NCI-H1694 treated with DMSO at 0.1 percent for 48 hours (cell line): ENCODE measurements at places on chromosomes 5 and 9.

DNA sequence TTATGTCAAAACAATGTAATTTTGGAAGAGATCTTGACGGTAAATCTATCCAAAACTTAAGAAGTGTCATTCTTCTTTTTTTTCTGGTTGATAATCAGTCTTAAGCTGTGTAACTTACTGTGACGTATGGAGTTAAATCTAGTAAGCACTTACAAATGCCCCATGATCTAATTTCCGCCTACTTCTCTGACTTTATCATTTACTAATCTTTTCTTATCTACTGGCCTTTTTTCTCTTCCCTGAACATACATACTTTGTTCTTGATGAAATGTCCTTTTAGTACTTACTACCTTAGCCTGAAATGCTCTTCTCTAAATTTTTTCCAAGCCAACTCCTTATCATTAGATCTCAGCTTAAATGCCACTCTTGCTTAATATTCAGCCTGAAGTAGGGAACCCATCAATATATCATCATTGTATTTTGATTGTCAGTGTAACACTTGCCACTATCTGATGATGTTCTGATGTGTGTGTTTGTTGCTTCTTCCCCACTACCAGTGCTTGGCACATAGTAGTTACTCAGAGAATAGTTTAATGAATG lies 27.6 kb downstream of the AP3S1 start:
- DNase-seq: no peak

GRCh38 chr9:68822596-68823165 lies 117.6 kb downstream of the PIP5K1B start:
- DNase-seq: no peak

- DNase-seq: no peak
Observed at GRCh38 chr5:179536676-179537075, 13.7 kb upstream of the RUFY1 start.

DNA sequence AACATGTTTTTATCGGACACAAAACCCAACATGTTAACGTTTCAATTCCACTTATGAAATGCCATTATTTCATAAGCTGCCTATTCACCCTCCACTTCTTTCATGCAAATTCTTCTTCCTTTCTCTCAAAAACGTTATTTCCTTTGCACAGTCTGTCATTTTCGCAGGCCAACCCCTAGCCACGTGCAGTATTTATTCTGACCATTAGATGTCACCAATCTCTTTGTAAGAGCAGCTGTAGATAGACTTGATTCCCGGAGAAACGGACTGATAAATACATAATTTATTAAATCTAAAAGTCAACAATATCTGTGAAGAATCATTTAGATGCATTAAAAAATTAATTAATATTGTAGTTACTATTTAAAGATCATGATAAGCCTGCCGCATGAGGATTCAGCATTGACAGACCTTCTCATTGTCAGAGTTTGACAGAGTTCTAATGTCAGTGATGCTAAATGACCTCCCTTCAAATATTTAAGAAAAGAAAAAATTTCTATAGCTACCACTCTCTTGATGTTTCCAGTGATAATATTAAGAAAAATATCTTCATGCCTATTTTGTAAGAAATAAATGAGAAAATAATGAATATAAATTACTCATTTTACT lies 933.6 kb downstream of the CDH12 start:
- DNase-seq: peak; percentile 80

DNA sequence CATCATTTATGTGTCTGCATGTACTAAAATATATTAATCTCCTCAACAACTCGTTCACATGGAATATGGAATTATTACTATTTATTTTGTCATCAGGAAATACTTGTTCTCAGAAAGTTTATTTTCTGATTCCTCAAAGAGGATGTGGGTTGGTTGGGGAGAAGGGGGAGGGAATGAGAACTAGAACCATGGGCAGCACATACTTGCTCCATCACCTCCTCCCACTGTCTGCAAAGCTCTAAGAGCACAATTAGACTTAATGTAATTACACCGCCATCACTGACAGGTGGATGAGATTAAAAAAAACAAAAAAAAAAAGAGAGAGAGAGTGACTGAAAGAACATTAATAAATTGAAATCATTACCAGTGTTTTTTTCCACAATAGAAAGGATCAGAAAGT lies 98.2 kb downstream of the OXCT1 start:
- no peak for DNase-seq

- DNase-seq: no peak
Observed at GRCh38 chr9:18233776-18234445, 240.0 kb upstream of the ADAMTSL1 start.

DNA sequence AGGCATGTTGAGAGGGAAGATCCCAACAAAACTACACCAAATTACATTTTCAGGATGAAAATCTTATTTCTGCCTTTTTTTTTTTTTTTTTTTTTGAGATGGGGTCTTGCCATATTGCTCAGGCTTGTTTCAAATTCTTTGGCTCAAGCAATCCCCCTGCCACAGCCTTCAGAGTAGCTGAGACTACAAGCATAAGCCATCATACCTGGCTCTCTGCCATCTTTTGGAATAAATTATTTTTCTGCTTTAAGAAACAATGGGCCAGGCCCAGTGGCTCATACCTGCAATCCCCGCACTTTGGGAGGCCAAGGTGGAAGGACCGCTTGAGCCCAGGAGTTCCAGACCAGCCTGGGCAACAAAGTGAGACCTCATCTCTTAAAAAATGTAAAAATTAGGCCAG lies 14.3 kb downstream of the AFF4 start:
- DNase-seq: no peak

GRCh38 chr5:3353561-3353960 lies 242.1 kb upstream of the IRX1 start:
- no peak for DNase-seq

GRCh38 chr5:72166070-72166979 lies 59.0 kb downstream of the MAP1B start:
- DNase-seq: peak; percentile 63

- DNase-seq: peak; percentile 93
Observed at GRCh38 chr5:143200781-143201398, 202.6 kb downstream of the NR3C1 start.

DNA sequence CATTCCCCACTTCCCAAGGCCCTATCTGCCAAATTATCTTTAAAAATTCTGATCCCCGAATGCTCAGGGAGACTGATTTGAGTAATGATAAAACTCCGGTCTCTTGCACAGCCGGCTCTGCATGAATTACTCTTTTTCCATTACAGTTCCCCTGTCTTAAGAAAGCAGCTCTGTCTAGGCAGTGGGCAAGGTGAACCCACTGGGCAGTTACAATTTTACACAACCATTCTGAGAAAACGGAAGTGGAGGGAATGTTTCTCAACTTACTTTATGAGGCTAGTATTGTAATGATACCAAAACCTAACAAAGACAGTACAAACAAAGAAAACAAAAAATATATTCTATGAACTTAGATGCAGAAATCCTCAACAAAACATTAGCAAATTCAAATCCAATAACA lies 100.0 kb downstream of the MCTP1 start:
- no peak for DNase-seq

- DNase-seq: no peak
Observed at GRCh38 chr5:171639966-171640365, 145.7 kb upstream of the SMIM23 start.

DNA sequence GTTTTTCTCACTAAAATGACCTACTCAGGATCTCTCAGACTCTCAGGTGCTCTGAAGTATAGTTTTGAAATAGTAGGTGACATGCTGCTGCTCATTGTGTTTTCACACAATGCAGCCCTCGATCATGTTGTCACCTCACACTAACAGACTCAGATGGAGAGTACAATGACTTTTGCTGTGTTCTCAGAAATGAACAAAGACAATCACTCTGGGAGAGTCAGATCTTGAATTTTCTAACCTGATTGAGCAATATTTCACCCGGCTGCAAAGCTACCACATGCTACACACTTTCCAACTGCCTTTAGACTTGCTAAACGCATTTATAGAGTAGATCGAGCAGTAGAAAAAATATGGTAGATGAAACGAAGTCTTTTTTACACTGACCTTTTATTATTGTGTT lies 113.4 kb downstream of the ST8SIA4 start:
- DNase-seq: no peak

DNA sequence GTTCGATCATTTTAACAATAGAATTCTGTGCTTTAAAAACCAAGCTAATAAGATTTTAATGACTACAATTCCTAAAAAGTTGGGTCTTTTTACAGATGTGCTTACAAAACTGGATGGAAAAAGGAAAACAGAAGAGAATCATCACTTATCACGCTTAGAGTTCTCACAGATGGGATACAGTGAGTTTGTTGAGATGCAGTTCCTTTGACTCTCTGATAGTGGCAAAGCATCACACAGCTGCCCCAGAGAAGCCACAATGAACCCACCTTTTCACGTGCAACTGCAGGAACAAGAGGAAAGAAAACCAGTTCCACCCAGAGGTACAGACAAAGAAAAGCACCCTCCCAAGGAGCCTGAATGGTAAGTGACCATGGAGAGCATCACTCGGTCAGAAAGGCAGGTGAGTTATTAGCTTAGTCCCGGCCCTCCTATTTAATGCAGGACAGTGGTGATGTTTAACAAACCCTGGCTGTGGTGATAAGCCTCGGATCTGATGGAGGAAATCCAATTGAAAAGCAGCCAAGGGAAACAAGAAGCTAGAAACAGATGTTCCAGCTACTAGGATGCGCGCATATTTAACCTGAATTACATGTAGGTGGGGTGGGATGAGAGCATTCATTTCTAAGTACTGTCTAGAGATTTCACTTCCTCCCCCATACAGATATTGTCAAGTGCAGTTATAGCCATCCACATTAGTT lies 167.7 kb downstream of the TARS1 start:
- DNase-seq: no peak

GRCh38 chr9:87216897-87217455 lies 269.7 kb upstream of the GAS1 start:
- no peak for DNase-seq

GRCh38 chr5:39760385-39761198 lies 335.8 kb upstream of the DAB2 start:
- no peak for DNase-seq

DNA sequence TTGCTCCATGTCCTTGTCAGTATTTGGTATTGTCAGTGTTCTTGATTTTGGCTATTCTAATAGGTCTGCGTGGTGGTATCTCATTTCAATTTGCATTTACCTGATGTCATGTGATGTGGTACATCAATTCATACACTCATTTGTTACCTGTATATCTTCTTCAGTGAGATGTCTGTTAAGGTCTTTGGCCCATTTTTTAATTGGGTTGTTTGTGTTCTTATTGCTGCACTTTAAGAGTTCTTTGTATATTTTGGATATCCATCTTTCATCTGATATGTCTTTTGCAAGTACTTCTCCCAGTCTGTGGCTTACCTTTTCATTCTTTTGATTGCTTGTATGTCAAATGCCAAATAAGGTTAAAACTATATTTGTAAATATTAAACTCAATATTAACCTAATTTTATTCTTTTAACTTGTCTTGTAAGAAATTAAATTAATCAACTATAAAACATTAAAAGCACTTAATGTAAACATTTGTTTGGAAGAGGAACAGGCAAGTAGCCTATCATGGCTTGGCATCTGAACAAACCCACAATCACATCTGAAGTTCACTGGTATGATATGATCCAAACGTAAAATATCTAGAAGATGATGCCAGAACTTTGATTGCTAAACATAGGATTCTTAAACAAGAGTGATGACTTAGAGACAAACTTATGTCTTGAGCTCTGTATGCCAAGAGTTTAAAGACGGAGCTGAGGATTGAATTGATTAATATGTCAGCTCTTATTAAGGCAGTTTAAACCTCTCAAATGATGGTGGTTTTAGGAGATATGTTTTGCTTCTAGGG lies 587.3 kb downstream of the ANXA1 start:
- no peak for DNase-seq

- no peak for DNase-seq
Observed at GRCh38 chr5:111233052-111233374, 8.8 kb downstream of the CAMK4 start.

GRCh38 chr5:127038550-127038949 lies 8.2 kb upstream of the MARCHF3 start:
- DNase-seq: no peak

- no peak for DNase-seq
Observed at GRCh38 chr5:168214071-168214470, 77.4 kb upstream of the WWC1 start.

DNA sequence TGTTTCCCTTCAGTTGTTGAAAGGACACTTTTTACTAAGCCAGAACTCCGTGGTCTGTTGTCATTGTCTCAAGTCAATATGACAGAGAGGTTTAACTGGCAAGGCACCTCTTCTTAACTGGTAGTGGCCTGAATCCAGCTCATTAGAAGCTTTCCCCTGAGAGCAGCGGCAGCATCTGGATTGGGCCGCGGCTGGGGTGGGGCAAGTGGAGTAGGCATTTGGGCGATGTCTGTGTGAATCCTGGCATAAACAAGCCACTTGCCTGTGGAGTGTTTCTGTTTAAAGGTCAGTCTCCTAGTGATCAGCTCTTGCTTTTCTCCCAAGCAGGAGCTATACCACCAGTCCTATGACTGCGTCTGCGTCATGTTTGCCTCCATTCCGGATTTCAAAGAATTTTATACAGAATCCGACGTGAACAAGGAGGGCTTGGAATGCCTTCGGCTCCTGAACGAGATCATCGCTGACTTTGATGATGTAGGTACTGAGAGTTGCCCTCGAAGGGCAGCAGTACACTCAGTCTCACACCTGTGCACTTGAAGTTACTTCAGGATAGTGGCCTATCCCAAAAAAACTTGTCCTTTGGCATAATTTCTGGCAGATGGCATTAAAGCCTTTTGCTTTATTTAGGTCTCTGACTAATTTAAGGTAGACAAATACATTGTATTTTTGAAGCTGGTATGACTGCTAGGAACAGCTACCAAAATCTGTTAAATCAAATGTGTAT lies 48.9 kb downstream of the CFAP90 start:
- no peak for DNase-seq

DNA sequence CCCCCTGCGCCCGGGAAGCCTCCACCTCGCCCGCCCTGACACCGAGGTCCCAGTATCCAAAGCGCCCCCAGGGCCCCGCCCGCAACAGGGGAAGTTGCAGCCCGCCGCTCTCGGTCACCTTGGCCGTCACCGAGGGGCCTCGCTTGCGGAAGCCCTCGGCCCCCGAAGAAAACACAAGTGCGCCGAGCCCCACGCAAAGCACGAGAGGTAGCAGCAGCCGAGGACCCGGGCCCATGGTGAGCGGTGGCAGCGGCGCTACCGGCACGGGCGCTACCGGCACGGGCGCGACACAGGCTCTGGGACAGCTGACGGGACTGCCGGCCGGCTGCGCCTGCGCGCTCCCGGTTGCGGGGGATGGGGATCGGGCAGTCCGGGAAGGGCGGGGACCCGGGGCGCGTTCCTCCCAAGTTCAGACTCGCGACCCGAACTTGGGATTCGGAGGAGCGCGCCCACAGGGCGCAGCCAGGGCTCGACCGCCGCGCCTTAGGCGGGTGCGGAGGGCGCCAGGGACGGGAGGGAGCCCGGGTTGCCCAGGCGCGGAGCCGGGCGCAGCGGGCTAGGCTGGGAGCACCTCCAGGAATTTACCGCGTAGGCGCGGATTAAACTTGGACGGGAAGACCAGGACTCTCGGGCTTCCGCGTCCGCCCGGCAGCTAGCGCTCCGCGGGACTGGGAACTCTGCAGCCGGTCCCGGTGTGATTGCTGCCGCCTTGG lies at the start of gene PPIC:
Gene PPIC (minus strand): TSS at position 335 of the 713 bp plus-strand sequence. CDS start 100 bp downstream, at position 235.
- peak; percentile 45 for DNase-seq

GRCh38 chr5:54620141-54620933 lies 102.8 kb downstream of the SNX18 start:
- peak; percentile 49 for DNase-seq

GRCh38 chr9:133888809-133889491 lies 103.2 kb downstream of the VAV2 start:
- DNase-seq: no peak

- no peak for DNase-seq
Observed at GRCh38 chr9:111730937-111731567, 63.7 kb downstream of the SHOC1 start.

GRCh38 chr9:8633784-8634183 lies 834.2 kb upstream of the DMAC1 start:
- DNase-seq: no peak
